Stimulated activated CD8-positive, alpha-beta memory T cell treated with anti-CD3 and anti-CD28 coated beads, Interleukin-4, amount 100 ng/mL, for 4 hours (primary cell): ENCODE measurements at places on chromosomes 16 and 17.

DNA sequence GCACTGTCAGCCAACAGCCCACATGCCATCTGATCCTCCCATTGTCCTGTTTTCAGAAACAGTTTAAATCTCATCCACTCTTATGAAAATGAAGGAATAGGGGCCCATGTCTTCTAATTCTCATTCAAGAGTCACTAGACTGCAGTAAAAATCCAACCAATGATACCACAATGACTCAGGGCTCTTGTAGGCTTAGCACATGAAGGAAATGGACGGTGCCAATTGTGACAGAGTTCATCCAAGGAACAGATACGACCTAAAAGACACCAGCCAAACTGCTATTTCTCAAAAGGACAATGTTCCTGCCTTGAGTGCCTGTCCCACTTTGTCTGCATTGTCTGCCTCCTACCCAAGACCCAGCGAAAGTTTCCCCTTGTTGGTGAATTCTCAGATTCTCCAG lies 204.8 kb upstream of the COX10 start:
- DNase-seq, result no peak

- no peak for DNase-seq
Observed at GRCh38 chr16:35794896-35795295, 2335.5 kb downstream of the TP53TG3F start.

- no peak for DNase-seq
Observed at GRCh38 chr17:60888812-60889709, 211.4 kb downstream of the BCAS3 start.

DNA sequence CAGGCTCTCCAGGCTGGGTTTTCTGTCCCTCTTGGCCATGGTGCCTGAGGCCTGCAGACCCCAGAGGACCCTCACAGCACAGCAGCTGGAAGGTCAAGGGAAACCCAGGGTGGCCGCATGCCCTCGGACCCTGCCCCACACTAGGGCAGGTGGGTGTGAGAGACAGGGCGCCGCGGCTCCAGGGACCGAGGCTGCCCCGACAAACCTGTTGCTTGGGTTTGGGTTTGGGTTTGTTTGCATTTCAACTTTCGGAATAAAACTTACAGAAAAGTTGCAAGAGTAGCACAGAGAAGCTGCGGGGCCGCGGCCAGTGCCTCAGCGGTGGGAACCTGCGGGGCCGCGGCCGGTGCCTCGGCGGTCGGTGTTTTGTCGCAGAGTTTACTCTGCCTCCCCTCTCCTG lies 7.8 kb downstream of the HGS start:
- DNase-seq, result no peak

DNA sequence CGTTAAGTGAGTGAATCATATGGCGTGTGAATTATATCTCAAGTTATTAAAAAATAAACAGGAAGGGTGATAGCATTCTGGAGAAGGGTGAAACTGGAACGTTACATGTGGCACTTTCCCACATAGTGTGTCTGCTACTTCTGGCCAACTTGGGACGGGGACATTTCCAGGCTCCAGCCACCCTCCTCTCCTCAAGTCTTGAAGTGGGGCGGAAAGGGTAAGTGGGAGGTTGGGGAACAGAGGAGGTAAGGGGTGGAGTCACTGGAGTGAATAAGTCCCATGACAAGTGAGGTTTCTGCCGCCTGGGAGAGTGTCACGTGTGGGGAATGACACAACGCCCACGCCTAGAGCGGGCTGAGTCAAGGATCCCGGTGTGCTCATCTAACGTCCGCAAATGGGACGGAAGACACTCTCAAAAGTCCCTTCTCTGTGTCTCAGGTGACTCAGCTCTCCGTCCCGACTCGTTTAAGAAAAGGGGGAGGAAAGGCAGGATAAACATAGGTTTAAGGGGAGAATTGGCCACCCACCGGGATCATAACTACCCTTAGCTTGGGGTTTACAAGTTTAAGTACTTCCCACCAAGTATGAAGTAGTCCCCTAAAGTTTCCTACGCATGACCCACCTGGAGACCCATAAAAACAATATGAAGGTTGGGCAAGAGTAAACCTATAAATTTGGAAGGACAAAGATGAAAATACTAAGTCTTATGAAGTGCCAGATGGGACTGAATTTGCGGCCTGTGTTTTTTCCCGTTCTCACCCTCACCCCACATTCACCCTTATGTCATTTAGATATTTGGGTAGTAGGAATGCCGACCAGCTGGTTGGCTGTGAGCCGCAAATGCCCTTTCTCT lies 1.2 kb upstream of the SPAG9 start:
- peak; percentile 82 for DNase-seq

- no peak for DNase-seq
Observed at GRCh38 chr17:50130559-50131305, 772 bp upstream of the SAMD14 start.

GRCh38 chr17:41404024-41404671 lies 6.7 kb upstream of the KRT31 start:
- DNase-seq, result peak; percentile 2

DNA sequence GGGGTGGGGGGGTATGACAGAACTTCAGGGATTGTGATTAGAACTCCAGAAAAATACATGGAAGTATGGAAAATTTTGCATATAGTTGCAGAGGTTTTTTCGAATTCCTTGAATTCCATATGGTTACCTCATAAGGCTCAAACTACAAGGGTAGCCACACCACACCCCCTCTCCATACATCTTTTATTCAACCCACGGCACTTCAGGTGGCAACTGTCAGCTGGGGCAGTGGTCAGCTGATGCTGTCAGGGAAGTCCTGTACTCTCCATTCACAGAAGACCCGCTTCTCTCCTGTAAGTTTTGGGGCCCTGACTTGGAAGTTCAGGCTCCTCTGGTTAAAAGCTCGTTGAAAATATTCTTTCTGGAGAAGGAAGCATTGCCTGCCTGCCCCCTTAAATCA lies 57.5 kb upstream of the CLEC19A start:
- no peak for DNase-seq

- DNase-seq, result no peak
Observed at GRCh38 chr16:80751167-80751566, 53.2 kb downstream of the CDYL2 start.

- DNase-seq, result no peak
Observed at GRCh38 chr17:4194796-4195195, 51.8 kb downstream of the CYB5D2 start.

GRCh38 chr17:59616253-59616920 lies 3.3 kb upstream of the CLTC start:
- no peak for DNase-seq

GRCh38 chr17:47622180-47622549 lies 27.6 kb upstream of the KPNB1 start:
- DNase-seq, result no peak

- no peak for DNase-seq
Observed at GRCh38 chr17:41910701-41911391, 7.9 kb downstream of the ACLY start.

DNA sequence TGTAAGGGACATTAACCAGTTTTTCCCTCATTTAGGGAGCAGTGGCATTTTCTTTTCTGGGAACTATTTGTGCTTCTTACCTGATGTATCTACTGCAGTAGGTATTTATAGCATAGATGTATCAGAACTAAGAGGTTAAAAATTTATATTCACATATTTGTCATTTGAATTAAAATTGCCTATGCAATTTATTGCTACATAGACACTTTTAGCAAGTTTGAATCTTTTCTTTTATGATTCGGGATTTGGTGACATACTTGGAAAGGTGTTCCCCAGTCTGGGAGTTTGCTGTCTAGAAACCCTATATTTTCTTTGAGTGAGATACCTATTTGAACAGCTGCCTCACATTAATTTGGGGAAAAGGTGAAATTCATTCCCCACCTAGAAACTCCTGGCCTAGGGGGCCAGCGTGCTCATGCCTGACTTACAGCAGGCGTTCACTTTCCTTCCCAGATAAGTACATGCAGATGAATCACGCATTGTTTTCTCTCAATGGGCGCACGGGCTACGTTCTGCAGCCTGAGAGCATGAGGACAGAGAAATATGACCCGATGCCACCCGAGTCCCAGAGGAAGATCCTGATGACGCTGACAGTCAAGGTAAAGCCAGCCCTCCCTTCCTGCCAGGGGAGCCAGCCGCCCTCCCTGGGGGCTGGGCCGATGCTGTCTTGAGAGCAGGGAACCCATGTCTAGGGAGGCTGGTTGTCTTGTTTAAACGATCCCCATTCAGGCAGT lies 73.8 kb downstream of the SDR42E1 start:
- no peak for DNase-seq

- no peak for DNase-seq
Observed at GRCh38 chr16:72848028-72848400, 199.9 kb downstream of the ZFHX3 start.

- DNase-seq, result no peak
Observed at GRCh38 chr16:22732400-22732799, 81.6 kb upstream of the HS3ST2 start.

DNA sequence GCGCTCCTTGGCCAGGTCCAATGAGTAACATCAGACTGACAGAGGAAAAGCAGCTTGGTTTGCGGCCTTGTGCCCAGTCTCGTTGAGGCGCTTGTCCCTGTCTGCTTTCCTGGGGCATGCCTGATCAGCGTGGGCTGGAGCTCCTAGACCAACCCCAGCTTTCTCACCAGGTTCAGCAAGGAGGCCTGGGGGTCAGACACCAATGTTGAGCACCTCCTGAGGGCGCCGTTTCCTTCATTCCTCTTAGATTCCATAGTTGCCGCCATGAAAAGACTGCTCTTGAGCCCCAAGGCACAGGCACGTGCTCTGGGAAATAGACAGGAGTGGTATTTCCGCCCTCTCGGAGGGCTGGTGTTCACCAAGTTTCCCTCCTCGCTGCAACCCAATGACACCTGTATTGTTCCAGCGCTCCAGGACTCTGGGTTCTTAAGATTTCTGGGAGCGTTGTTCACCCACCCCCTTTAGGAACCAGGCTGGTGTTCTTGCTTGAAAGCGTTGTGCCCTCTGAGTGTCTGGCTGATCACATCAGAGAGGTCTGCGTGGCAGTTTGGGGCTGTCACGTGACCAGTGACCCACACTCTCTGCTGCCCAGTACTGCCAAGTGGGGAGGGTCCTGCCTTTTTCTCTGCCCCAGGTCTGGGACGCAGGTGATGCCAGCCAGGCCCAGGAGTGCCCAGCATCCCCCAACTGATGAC lies 18.0 kb downstream of the KCTD2 start:
- DNase-seq, result no peak

- no peak for DNase-seq
Observed at GRCh38 chr17:8133941-8134340, 10.0 kb upstream of the HES7 start.

GRCh38 chr17:7056386-7056785 lies 12.5 kb upstream of the SLC16A11 start:
- no peak for DNase-seq

DNA sequence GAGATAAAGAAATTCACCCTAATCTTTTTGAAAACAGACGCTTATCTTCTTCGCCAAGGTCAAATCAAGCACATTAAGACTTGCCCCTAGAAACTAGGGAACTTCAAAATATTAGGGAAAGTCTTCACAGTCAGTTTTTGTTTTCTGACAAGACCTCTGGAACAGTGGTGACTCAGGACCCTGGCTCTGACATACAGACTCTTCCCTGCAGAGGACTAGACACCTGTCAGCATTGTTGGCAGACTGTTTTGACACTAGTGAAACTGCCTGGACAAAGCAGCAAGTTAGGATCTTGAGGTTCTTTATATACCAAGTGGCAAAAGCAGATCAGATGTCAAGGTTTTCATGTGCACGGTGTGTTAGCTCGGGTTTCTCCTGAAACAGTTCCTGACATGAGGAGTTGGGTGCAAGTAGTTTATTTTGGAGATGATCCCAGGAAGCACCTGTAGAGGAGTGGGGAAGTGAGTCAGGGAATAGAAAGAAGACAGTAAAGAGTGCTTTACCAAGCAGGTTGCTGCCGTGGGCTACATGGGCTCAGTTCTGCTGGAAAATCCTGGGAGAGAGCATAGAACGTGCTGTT lies 182.0 kb upstream of the IRX5 start:
- no peak for DNase-seq

DNA sequence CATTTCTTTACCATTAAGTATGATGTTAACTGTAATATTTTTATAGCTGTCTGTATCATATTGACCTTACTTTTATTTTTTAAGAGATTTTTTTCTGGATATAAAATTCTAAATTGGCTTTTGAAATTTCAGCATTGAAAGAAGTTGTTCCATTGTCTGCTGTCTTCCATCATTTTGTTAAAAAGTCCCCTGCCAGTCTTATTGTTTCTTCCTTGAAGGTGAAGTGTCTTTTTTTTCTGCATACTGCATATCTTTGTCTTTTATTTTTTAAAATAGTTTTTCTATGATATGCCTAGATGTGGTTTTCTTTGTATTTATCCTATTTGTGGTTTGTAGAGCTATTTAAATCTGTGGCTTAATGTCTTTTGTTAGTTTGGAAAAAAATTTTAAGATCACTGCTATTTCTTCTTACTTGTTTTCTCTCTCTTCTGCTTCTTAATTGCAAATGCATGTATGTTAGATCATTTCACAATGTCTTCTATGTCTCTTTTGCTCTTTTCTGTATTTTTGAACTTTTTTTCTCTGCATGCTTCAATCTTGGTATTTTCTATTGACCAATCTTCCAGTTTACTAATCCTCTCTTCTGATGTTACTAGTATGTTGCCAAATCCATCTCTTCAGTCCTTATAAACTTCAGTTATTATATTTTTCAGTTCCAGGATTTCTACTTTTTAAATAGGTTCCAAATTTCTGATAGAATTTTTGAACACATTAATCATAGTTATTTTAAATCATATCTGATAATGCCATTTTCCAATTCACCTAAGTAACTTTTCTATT lies 20.2 kb downstream of the IL21R start:
- DNase-seq, result no peak

- DNase-seq, result no peak
Observed at GRCh38 chr17:79001190-79002020, 8.2 kb downstream of the CANT1 start.

DNA sequence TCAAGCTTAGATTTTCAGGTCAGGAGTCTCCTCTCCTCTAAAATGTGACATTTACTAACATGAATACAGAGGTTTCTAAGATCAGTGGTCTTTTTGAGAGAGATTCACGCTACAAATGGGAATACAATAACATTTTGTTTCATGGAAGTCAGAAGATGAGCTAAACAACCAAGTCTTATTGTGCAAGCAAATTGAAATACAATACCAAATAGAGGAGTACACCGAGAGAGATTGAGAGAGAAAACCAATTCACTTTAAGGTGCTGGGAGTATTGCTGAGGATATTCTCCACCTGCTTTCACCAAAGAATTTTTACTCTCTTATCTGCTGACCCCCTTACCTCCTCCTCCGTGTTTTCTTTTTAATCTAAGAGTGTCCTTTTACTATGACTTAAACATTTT lies 11.5 kb downstream of the VEZF1 start:
- no peak for DNase-seq

GRCh38 chr17:5485270-5486205 lies at the start of gene DERL2:
Gene DERL2 (minus strand): TSS chr17:5486178. CDS start chr17:5486161, 17 bp downstream.
- DNase-seq, result no peak

DNA sequence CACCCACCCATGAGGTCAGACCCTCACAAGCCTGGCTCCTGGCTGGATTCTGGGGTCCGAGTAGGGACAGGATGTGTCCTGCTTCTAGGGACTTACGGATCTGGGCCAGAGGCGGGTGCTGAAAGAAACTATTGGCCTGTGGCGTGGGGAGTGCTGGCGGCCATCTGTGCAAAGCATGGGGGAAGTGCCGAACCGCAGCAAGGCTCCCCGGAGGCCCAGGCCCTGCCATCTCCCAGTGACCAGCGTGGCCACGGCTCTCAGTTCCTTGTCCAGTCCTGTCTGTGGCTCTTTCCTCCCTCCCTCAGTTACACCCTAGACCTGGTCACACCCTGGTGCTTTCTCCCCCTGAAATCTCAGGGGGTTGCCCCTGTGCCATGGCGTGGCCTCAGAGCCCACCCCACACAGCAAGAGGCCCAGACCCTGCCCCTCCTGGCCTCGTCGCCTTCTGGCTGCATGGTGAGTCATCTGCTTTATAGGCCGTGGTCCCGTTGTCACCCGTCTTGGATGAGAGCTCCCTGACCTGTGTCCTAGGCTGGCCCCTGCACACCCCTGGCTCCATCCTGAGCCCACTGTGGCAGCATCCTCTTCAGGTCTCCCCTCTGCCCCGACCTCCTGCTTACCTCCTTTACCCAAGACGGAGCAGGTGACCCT lies 54.5 kb downstream of the PRMT7 start:
- DNase-seq, result no peak
